ENCODE measurements at places on chromosomes 3 and 15. TPM values are rescaled to one million over a fixed set of nuclear protein-coding genes. Genes with fewer than 3 reads are reported as not detected.

Gene PLA2G4E
- not detected for total RNA-seq

DNA sequence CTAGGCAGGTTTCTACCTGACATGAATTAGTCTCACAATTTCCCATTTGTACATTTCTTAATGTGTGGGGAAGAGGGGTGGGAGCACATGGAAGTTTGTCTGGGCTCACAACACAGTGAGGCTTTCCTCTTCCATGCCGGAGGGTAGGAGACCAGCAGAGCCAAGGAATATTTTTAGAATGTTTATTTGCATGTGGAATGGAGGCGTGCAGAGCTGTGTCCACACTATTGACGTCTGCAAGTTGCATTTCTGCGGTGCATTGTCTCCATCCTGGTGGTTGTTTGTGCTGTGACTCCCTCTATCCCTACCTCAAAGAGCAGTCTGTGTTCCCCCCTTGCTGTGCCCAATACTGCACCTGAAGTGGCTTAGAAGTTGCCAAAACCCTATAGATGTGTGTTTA is 103.1 kb upstream of the LRTM1 start:
- no peak for DNase-seq
- no peaks in the 10 kb centered on the region for H3K4me1 ChIP-seq
- no peak overlapping the region for H3K27ac ChIP-seq
- no peaks in the 10 kb centered on the region for H3K36me3 ChIP-seq
- no peaks in the 10 kb centered on the region for H3K27me3 ChIP-seq

DNA sequence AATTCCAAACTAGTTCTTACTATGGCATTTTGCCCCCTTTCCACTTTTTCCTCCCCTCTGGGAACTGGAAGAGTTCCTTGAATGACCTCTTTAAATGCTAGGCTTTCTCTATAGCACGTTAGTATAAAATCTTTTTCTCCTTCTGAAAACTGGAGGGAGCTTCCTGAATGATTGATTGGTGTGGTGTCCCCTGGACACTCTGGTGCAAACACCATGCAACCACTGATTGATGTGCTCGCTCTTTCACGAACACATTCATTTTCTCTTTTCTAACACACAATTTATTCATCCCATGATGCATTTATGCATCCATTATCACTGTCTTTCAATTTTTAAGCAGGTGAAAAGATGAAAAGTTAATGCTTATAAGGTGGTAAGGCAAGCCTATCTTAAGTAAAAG is 159.1 kb upstream of the NANOGP8 start:
- no peaks in the 10 kb centered on the region for H3K36me3 ChIP-seq
- no peak for DNase-seq
- H3K27ac ChIP-seq, result no peak overlapping the region
- H3K27me3 ChIP-seq, result no peaks in the 10 kb centered on the region

- no peak for DNase-seq
- no peaks in the 10 kb centered on the region for H3K27me3 ChIP-seq
- H3K4me3 ChIP-seq, result no peak overlapping the region
- no peak overlapping the region for H3K27ac ChIP-seq
Observed at GRCh38 chr3:99948467-99949089, 130.9 kb downstream of the CMSS1 start.

GRCh38 chr3:37635251-37635650 is 226.4 kb upstream of the CTDSPL start:
- H3K4me1 ChIP-seq, result no peaks in the 10 kb centered on the region
- DNase-seq, result no peak
- no peaks in the 10 kb centered on the region for H3K36me3 ChIP-seq
- no peak overlapping the region for H3K27ac ChIP-seq
- H3K4me3 ChIP-seq, result no peak overlapping the region

- no peaks in the 10 kb centered on the region for H3K36me3 ChIP-seq
- DNase-seq, result no peak
- H3K4me1 ChIP-seq, result no peaks in the 10 kb centered on the region
- H3K4me3 ChIP-seq, result no peak overlapping the region
- H3K27ac ChIP-seq, result no peak overlapping the region
Observed at GRCh38 chr3:22996920-22997571, 206.1 kb upstream of the UBE2E2 start.
